Osteocyte (in vitro differentiated cells): ENCODE measurements at places on chromosomes 7 and 10. TPM values are rescaled to one million over a fixed set of nuclear protein-coding genes. Genes with fewer than 3 reads are reported as not detected.

CNTNAP2 gene
- 0.76 and 1.4 TPM in 2 replicates for total RNA-seq

NPFFR1 gene
- not detected in 2 replicates for total RNA-seq

TFEC gene
- total RNA-seq = not detected in 2 replicates

BTBD16 gene
- not detected in 2 replicates for total RNA-seq

DNA sequence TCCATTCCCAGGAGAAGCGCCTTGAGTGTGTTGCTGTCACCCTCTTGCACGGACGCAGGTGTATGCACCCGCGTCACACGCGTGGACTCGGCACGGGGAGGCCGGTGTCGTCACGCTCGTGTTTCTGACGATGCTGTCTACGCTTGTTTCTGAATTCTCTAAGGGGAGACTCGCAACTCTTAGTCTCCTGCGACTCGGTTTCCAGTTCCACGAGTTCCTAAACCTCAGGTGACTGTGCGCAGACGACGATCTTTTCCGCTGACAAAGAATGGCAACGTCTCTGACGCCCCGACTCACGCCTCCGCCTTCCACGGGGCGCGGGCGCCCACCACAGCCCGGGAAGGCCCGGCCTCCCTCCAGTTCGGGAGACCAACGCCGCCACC is 579 bp downstream of the IDI1 start:
- DNase-seq = no peak

GRCh38 chr10:33674986-33675599 is 340.6 kb upstream of the NRP1 start:
- no peak for DNase-seq

DNA sequence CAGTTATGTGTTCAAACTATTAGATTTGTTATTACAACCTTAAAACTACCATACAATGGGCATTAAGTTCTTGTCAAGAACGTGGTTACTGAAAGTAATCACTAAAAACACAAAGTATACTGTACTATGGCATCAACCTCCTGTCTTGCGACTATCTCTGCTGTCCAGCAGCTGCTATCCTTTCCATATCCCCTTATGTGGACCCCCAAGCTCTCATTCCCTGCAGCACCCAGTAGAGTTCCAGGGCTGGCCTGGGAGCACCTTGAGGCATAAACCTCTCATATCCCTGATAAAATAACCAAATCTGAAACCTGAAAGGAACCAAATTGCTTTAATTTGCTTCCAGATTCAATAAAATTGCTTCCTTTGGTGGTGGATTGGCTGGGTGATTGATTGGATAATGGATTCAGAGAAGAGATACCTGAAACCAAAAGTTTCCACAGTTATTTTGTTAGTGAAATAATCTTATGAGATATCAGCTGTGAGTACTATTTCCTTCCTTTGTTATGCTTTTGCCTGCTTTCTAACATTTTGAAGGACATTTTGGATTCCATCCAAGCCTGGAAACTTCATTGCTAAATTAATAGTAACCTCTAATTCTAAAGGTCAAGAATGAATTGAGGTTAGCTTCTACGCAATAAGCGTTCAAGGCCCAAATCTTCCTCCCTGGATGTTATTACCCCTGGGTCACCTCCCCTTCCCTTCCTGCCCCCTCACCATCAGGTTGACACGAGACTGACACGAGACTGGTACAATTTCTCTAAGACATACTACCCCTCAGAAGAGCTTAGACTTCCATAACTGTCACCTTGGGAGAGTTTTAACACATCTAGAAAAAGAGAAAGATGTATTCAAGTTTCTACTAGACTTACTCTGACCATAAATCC is 48.8 kb downstream of the RELN start:
- DNase-seq = no peak

GRCh38 chr7:131424219-131424822 is 96.6 kb downstream of the MKLN1 start:
- no peak for DNase-seq

DNA sequence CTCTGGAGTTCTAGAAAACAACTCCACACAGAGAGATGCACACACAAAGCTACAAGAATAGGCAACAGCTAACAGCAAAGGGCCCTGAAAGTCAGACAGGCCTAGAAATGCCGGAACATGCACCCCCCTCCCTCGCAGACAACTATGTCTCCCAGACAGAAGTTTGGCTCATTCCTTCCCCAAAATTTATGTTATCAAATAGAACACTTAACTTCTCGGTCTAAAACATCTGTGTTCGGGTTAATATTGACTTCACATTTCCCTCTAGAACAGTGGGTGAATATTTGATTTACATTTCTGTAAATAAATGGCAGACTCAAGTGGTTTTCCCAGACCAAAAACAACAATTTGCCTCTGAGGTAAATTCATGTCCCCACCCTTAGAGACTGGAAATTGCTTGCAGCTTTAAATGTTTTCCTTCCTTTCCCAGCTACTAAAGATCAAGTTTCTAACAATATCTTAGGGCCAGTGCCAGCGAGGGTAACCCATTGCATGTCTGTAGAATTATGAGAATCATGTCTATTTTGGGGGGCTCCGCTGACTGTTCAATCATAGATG is 92.5 kb upstream of the INHBA start:
- no peak for DNase-seq

DNA sequence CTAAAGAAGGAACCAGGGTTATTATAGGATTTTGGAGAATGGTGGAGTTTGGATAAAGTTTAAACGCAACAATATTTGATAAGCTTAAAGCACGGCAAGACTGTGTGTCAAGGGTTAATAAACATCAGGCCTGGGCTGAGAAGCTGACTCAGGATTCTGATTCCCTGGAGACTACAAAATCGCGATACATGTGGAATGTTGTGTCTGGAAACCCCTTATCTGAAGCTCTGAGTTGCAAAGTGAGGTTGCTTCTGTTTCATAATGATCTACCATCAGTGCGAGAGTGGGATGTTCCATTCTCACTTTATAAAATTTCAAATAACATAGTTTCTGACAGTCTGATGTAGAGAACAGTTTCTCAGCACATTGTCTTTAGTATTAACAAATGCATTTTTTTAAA is 7.8 kb downstream of the C1GALT1 start:
- DNase-seq = no peak
